ENCODE measurements at places on chromosomes 16 and 17.
A peak's percentile ranks its signal among the peaks of the same experiment; 100 is the strongest.

- no peak for DNase-seq
These were observed 27.4 kb downstream of the BCO1 start for GRCh38 chr16:81265658-81266451.

- peak; percentile 66 for DNase-seq
These were observed 13.3 kb upstream of the SDK2 start for GRCh38 chr17:73657473-73658116.

DNA sequence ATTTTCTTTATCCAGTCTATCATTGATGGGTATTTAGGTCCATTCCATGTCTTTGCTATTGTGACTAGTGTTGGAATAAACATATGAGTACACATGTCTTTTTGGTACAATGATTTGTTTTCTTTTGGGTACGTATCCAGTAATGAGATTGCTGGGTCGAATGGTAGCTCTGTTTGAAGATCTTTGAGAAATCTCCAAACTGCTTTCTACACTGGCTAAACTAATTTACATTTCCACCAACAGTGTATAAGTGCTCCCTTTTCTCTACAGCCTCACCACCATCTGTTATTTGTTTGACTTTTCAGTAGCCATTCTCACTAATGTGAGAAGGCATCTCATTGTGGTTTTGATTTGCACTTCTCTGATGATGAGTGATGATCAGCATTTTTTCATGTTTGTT is 103.7 kb downstream of the GOSR1 start:
- no peak for DNase-seq

- DNase-seq: peak; percentile 52
These were observed 9.7 kb downstream of the ETV4 start for GRCh38 chr17:43536236-43536992.

- DNase-seq: no peak
These were observed 25.9 kb upstream of the NKD1 start for GRCh38 chr16:50522324-50522723.

DNA sequence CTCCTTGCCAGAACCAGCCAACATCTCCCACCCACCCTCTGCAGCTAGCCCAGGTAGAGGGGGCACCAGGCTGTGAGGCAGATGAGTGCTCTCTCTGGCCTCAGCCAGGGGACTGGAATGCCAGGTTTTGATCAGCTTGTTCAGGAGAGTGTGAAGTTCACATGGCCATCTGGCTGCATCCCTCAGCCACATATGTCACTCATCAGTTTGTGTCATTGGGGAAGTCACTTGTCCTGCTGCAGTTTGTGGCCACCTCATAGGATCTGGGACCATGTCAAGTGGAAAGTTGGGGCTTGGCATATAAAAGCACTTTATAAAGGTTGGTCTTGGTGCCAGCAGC is 147.6 kb downstream of the SOCS1 start:
- DNase-seq: no peak
